ENCODE measurements at places on chromosomes 2 and 18.
A peak's percentile ranks its signal among the peaks of the same experiment; 100 is the strongest.

GRCh38 chr18:58397385-58398132 is 231.3 kb downstream of the ALPK2 start:
- DNase-seq, result no peak

DNA sequence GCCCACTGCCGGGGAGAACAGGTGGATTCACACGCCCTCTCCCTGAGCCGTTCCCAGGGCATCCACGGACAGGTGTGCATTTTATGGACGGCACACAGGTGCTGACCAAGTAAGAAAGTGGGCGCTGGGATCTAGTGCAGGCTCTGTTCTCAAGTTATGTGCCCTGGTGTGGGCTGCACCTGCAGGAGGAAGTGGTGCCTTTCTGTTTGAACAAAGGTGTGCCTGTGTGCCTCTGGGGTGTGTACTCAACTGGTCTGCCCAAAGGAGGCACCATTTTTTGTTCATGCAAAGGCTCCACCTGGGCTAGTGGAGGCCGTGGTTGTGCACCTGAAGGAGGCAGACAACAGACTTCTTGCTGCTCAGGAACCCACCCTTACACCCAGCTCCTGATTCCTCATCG is 88.2 kb upstream of the HK2 start:
- DNase-seq, result no peak

- no peak for DNase-seq
These were observed 50.8 kb upstream of the REG3A start for GRCh38 chr2:79210274-79210917.

- no peak for DNase-seq
These were observed 94.4 kb downstream of the SPTBN1 start for GRCh38 chr2:54550547-54550946.

DNA sequence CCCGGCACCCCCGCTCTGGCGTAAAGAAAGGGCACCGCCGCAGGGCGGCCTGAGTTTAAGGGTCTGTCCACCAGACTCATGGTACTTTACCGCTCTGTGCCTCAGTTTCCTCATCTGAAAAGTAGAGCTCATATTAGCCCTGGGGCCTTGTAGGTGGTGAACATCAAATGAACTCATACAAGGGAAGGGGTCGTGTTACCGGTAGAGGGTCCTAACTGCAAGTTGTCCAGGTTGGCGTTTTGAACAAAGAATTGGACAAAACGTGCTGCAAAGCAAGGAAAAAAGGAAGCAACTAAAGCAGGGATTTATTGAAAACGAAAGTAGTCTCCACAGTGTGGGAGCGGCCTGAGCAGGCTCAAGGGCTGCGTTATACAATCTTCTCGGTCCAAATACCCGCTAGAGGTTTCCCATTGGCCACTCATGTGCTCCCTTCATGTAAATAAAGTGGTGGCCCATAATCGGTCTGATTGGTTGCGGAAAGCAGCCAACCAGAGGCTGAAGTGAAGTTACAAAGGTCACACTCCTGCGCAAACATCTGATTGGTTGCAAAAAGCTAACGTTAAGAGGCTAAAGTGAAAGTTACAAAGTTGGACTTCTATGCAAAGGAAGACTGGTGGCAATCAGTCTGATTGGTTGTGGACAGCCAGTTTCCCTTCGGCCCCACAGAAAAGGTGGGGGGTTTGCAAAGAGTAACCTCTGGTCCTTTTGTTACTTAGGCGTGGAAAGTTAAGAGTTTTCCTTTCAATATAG is 80.7 kb upstream of the LDLRAD4 start:
- peak; percentile 84 for DNase-seq

DNA sequence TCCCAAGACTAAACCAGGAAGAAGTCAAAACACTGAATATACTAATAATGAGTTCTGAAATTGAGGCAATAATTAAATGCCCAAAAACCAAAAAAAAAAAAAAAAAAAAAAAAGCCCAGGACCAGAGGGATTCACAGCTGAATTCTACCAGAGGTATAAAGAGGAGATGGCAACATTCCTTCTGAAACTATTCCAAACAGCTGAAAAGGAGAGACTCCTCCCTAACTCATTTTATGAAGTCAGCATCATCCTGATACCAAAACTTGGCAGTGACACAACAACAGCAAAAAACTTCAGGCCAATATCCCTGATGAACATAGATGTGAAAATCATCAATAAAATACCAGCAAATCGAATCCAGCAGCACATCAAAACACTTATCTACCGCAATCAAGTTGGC is 108.5 kb upstream of the COL3A1 start:
- peak; percentile 31 for DNase-seq

Data from fibroblast of mammary gland (primary cell).